Glomerular endothelial cell (primary cell): ENCODE measurements at places on chromosomes 2 and 18. TPM values are rescaled to one million over a fixed set of nuclear protein-coding genes. Genes with fewer than 3 reads are reported as not detected.

GRCh38 chr2:105645031-105645937 lies 99.4 kb upstream of the NCK2 start:
- DNase-seq: no peak

DPP10 gene
- total RNA-seq: not detected in 2 replicates

GRCh38 chr18:24763765-24764513 lies 303.5 kb downstream of the HRH4 start:
- DNase-seq: no peak

- DNase-seq: no peak
Observed at GRCh38 chr2:239290618-239291474, 110.0 kb downstream of the HDAC4 start.

CCL20 gene
- 2.6 and 6.0 TPM in 2 replicates for total RNA-seq

DNA sequence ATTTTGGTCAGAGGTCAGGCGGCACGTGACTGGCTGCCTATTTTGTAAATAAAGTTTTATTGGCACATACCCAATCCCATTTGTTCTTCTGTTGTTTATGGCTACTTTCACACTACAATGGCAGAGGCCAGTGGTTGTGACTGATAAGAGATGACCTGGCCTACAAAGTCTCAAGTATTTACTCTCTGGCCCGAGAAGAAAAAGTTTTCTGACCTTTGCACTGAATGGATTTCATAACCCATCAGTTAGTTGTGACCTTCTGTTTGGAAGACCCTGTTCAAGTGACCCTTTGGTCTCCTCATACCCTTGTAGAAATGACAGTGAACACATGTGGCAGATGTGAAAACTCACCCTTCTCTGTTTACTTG lies 121.4 kb upstream of the MGAT5 start:
- no peak for DNase-seq

DNA sequence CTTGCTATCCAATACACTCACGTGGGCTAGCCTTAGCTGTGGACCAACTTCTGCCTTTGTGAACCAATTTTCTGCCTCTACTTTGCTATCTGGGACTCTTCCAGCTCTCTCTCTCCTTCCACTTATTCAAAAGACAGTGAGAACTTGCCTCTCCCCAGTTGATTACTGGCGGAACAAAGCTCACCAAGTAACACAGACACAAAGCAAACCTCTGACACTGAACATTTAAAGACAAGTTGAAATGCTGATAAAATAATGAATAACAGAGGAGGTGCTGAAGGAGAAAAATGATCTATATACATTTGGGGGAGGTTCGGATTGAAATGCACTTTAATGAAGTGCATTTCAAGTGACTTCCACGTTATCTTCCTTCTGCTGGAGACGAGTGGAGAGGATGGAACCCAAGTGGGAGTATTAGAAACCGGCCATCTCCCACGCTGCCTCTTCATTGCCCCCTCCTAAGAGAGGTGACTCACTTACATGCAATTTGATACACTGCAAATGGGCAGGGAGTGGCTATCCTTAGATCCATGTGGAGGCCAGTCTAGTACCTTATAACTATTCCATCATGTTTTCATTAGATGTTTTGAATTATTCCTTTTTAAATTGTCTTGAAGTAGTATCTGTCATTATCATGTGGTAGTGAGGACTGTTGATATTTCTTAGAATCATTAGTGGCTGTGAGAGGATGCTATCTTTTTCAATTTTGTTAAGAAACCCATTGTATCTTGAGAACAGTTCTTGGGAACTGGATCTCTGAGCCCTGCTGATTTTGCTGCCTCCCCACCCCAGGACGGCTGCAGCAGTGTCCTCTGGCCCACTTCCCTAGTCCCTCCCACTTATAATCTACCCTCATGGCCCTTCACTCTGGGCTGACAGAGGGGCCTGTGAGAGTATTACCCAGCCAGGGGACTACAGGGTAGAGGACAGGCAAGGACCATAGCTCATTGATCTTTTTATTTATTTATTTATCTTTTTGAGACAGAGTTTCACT lies 6.0 kb upstream of the GLI2 start:
- DNase-seq: no peak

EFR3B gene
- 0.92 and 1.5 TPM in 2 replicates for total RNA-seq
